Fibroblast of skin of right biceps (primary cell): ENCODE measurements at places on chromosomes 12 and 14.

GRCh38 chr12:3820122-3820521 lies 53.1 kb downstream of the PARP11 start:
- peak; percentile 51 for DNase-seq

- no peak for DNase-seq
These were observed 12.7 kb downstream of the ERP29 start for GRCh38 chr12:112025808-112026375.

- DNase-seq, result no peak
These were observed 41.2 kb downstream of the SLC39A9 start for GRCh38 chr14:69439521-69440270.

GRCh38 chr14:72742838-72743195 lies 151.1 kb downstream of the DPF3 start:
- DNase-seq, result no peak

- peak; percentile 82 for DNase-seq
These were observed 173.5 kb upstream of the PDZRN4 start for GRCh38 chr12:41014643-41015020.

- no peak for DNase-seq
These were observed 15.4 kb downstream of the TRAFD1 start for GRCh38 chr12:112140728-112141127.

- DNase-seq, result no peak
These were observed 58.1 kb downstream of the NCOR2 start for GRCh38 chr12:124509300-124509675.
